ENCODE measurements at places on chromosomes 5 and 9.

GRCh38 chr9:69611221-69611620, 61.0 kb downstream of the APBA1 start:
- DNase-seq = no peak

GRCh38 chr5:96017951-96018350, 56.3 kb upstream of the ELL2 start:
- DNase-seq = no peak

GRCh38 chr5:26610577-26610976, 427.8 kb downstream of the CDH9 start:
- no peak for DNase-seq

GRCh38 chr9:123353041-123353440, 3.0 kb upstream of the CRB2 start:
- no peak for DNase-seq

GRCh38 chr9:77883133-77883532, 148.5 kb downstream of the GNAQ start:
- DNase-seq = no peak

DNA sequence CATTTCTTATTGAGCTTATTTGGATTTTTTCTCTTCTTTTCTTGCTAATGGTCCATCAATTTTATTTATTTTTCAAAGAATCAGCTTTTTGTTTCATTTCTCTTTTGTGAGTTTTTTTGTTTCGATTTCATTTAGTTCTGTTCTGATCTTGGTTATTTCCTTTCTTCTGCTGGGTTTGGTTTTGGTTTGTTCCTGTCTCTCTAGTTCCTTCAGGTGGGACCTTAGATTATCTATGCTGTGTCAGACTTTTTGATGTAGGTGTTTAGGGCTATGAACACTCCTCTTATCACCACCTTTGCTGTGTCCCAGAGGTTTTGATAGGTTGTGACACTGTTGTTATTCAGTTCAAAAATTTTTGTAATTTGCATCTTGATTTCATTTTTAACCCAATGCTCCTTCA, 119.8 kb downstream of the GABRG2 start:
- no peak for DNase-seq

DNA sequence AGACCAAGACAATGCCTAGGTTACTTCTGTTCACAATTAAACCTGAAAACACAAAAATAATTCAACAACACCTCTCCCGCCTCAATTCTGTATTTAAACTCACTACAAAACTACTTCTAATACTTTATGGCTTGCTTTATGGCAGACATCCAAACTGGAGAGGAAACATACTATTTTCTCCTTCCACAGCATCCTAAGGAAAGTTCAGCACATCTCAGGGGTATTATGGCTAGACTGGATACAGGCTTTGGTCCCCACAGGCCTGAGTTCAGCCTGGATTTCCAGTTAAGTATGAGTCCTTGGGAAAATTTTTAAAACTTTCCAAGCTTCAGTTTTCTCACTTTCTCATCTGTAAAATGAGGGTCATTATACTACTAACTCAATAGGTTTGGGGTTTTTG, 480.2 kb downstream of the CAAP1 start:
- DNase-seq = no peak

GRCh38 chr5:170880084-170880483, 18.3 kb downstream of the RANBP17 start:
- no peak for DNase-seq

GRCh38 chr5:43421450-43422133, 9.4 kb upstream of the CCL28 start:
- DNase-seq = no peak

GRCh38 chr5:135124128-135124527, 90.1 kb upstream of the PITX1 start:
- DNase-seq = no peak

DNA sequence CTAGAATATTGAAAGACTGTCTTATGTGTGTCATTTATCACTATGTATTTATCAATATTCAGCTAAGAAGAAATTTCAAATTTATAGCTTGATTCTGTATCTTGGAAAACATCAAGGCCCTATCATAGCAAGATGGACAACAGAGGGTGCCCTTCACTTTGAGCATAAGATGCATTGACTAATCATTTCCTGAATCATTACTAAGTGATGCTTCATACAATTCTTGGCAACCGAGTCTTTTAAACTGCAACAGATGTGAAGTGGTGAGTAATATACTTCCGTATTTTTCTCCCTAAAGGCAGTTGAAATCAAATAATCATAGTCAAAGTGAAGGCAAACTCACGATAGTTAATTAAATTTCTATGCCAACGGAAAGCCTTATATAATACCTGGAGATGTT, 318.6 kb upstream of the RGMB start:
- no peak for DNase-seq

DNA sequence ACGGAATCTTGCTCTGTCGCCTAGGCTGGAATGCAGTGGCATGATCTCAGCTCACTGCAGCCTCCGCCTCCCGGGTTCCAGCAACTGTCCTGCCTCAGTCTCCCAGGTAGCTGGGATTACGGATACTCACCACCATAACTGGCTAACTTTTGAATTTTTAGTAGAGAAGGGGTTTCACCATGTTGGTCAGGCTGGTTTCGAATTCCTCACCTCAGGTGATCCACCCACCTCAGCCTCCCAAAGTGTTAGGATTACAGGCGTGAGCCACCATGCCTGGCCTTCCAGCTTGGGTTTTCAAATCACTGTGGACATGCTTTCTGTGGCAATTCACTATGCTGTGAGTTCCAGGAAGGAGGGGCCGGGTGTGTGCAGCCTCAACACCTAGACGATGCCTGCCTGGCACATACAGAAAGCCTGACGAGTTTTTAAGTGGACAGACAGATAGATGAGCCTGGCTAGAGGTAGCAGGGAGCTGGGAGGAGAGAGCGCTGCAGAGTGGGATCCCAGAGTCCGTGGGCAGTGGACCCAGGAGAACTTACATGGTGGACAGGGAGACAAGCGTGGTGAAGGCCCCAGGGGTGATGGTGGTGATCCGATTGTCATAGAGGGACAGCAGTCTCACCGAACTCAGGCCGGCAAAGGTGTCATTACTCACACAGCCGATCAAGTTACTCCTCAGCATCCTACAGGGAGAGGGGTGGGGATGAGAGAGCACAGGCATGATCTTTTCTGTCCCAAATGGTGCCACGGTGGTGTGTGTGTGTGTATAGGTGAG, 173.4 kb upstream of the PANK3 start:
- DNase-seq = no peak
